Thoracic aorta (tissue), 2 donors: ENCODE measurements at places on chromosomes 12 and 14.

GRCh38 chr12:40158592-40159111 lies 52.8 kb upstream of the SLC2A13 start:
- no peak for DNase-seq

DNA sequence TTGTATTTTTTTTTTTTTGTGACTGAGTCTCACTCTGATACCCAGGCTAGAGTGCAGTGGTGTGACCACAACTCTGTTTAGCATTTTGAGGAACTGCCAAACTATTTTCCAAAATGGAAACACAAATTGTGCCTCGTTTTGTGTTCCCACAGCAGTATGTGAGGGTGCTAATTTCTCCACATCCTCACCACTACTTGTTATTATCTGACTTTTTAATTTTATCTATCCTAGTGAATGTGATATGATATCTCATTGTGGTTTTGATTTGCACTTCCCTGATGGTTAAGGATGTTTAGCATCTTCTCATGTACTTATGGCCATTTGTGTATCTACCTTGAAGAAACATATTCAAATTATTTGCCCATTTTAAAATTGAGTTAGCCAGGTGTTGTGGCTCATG lies 62.4 kb downstream of the SRGAP1 start:
- no peak for DNase-seq

DNA sequence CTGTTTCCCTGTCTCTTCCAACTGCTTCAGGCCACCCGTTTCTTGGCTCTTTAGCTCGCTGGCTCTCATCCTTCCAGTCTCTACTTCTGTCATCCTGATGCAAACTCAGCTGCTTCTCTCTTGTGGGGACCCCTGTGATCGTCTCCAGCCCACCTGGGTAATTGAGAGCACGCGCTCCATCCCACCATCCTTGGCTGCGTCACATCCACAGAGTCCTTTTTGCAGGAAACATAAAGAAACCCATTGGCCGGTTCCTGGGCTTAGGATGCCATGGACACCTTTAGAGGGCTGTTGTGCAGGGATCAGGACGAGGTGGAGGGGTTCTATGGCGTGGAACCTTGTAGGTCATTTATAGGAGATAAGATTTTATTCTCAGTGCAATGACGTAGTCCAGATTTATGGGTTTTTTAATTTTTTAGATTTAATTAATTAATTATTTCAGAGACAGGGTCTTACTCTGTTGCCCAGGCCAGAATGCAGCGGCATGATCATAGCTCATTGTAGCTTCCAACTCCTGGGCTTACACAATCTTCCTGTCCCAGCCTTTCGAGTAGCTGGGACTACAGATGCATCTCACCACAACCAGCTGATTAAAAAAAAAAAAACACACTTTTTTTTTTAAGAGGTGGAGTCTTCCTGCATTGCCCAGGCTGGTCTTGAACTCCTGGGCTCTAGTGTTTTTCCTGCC lies 82.6 kb downstream of the CCDC92 start:
- DNase-seq = no peak

GRCh38 chr12:119989731-119990381 lies 820 bp downstream of the BICDL1 start:
- DNase-seq = peak; percentile 21

- DNase-seq = no peak
These were observed 64.7 kb downstream of the CCDC92 start for GRCh38 chr12:123907726-123908476.

DNA sequence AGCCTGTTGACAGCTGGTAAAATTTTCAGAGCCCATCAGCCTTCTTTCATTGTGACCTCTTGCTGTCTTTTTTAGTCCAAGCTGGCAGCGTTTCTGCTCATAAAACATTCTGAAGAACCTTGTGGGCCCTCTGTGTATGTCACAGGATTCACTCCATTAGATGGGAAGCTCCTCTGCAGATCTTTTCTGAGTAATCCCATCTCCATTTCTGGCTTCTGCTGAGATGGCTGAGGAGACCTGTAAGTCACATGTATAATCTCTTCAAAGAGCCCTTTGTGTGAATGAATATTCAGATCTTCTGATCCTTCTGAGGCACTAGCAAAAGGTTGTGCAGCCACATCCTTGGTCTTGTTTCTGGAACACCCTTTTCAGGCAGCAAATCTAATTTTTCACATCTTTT lies 2.8 kb downstream of the RXYLT1 start:
- no peak for DNase-seq

DNA sequence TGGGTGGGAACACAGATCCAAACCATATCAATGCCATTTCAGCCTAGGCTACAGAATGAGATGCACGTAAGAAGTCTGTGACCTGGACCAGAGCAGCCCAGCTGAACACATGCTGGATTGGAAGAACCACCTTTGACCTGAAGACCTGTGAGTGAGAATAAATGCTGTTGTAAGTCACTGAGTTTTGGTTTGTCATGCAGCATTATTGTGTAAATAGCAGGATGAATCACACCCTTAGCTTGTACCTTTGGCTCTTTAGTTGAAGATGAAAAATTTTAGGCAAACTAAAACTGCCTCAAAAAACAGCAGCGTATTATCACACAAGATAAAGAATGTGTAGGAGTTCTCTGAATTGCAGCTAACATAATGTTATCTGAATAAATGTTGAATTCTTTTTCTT lies 199.4 kb upstream of the LRIG3 start:
- DNase-seq = no peak

DNA sequence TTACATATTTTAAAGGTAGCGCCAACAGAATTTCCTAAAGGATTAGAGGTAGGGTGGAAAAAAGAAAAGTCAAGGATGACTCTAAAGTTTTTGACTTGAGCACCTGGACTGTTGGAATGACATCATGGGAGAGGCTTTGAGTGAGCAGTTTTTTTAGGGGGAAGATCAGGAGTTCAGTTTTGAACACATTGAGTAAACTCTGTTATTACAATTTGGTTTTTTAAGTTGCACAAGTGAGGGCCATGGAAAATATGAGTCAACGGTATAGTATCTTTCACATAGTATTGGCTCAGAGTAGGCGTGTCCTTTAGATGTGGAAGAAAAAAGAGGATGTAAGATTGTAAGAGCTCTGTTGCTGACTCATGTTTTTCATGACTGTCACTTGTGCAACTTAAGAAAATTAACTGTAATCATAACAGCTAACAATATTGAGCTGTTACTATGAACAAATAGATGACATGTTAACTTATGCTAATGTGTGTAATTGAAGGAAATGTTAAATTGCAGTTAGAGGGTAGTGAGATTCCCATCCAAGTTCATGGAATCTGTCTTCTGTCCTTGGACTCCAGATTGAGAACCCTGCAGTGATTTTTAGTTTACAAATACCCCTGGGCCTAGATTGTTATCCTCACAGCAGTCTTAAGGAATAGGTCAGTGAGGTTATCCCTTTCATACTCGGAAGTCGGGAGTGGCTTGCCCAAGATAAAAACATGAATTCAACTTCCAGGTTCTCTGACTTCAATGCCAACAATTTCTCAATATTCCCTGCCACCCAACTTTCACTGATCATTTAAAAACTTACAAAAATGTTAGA lies 48.2 kb upstream of the ATP2B1 start:
- DNase-seq = no peak

DNA sequence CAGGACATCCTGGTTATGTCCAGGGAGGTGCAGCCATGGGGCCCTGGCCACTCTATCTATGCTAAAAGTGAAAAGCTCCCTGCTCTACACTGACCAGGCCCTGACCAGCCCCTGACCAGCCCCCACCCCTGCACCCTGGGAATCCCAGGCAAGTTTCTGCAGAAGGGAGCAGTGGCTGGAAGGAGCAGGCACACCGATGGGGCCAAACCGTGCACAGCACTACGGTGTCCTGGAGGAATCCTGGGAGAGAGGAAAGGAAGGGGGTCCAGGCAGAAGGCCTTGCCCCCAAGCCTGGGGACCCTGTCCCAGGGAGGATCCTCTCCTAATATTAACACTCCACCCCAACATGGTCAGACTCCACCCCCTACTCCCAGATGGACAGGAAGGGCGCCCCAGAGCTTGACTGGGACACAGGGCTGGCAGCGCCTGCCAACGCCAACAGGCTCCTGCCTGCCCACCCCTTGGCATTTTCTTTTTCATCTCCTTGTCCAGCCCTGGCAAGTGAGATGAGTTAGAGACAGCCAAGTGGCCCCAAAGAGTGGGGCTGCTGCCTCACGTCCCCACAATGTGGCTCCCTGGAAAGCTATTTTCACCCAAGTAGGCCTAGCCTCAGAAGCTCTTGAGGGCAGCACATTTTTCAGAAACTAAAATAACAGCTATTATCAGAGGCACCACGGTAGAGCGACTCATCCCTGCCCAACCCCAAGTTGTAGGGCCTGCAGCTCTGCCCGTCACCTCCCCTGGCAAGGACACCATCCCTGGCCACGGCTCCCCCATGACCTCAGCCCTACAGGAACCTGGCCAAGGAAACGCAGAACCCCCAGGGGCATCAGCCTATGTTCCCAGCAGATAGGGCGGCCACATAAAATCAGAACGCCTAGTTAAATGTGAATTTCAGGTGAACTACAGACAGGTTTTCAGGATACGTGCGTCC lies 82.6 kb downstream of the SCARB1 start:
- DNase-seq = no peak

- no peak for DNase-seq
These were observed 19.1 kb downstream of the TUNAR start for GRCh38 chr14:95895720-95896119.

DNA sequence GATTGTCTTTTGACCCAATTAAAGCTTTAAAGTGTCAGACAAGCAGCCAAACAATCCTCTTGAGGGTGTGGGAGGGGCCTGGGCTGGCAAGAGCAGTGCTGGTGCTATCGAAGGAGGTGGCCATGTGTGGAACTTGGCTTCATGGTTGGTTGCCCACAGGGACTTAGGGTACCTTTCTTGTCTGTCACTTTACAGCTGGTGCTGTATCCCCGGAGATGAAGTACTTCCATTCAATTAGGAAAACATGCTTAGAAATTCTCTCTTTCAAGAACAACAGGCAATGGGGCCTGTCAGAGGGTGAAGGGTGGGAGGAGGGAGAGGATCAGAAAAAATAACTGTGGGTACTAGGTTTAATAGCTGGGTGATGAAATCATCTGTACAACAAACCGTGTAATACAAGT lies 86.5 kb downstream of the DAAM1 start:
- no peak for DNase-seq

GRCh38 chr12:51661836-51662235 lies 70.8 kb downstream of the SCN8A start:
- DNase-seq = no peak

DNA sequence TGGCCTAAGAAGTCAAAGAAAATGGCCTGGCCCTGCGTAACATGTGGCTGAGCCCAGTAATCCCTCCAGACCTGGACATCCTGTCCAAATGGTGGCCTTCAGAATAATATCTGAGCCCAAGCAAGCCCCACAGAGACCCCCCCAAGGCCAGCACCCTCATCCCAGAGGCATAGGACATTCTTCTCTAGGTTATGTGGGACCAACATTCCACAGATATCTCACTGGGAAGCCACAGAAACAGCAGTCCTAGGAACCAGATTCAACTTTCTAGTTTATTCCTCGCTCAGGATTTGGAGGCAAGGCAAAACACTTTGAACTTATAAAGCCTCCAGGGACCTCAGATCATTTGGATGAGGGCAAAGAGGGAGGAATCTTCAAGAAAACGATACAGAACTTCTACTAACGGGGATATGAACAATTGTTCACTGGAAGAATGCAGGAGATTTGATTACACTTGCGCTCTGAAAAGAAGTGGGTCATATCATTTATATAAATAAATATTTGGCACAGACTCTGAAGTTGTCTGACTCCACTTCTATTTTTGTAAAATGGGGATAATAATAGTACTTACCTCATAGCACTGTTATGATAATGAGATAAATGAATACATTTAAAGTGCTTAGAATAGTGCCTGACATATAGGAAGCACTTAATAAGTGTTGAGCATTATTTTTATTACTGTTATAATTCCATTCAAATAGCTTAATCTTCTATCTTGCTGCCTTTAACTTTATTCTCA lies 171.5 kb downstream of the NUAK1 start:
- DNase-seq = no peak

DNA sequence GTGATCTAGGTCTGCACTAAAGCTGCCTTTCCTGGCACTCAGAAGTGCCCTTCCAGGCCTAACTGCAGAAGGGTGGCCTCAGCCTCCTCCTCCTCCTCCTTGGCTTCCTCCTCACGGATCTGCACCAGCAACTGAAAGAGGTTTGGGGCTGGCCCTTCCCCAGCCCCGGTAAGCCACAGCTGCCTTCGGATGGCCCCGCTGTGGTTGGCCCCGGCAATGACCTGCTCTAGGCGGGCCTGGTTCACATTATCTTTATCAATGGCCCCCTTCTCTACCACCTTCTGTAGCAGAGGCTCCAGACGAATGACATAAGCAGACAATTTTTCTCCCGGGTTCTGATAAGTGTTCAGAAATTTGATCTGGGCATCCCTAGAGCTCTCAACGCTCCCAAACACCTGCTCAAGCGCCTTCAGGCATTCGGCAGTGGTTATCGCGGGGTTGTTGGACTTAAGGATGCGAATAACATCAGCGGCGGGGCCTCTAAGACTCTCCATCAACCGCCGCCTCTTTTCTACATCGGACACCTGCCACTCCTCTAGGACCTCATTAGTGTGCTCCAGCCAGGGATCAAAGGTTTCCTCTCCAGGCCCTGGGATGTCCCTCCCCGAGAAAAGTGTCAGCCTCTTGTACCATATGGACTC lies 1.5 kb downstream of the PNMA1 start:
- DNase-seq = no peak

- no peak for DNase-seq
These were observed 36.6 kb downstream of the GIT2 start for GRCh38 chr12:109959411-109960093.

DNA sequence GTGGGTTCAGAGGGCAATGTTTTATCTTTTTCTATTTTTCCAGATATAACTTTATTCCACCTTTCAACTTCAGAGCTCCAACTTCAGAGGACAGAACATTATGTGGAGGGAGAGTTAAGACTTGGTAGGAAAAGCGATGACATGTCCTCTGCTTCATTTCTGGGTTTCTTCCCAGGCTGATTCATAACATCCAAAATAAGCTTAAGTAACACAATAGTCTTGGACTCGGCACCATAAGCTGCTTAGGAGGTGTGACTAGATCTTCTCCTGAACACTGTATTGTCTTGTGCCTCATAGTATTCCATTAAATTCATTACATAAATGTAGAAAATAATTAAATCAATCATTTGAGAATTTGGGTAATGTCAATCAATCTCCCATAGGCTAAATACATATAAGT lies 95.5 kb upstream of the PDE3A start:
- DNase-seq = no peak
